GM04503 (cell line): ENCODE measurements at places on chromosomes 6 and 20.

- DNase-seq = no peak
These were observed 34.5 kb downstream of the MTHFD1L start for GRCh38 chr6:150900049-150900448.

DNA sequence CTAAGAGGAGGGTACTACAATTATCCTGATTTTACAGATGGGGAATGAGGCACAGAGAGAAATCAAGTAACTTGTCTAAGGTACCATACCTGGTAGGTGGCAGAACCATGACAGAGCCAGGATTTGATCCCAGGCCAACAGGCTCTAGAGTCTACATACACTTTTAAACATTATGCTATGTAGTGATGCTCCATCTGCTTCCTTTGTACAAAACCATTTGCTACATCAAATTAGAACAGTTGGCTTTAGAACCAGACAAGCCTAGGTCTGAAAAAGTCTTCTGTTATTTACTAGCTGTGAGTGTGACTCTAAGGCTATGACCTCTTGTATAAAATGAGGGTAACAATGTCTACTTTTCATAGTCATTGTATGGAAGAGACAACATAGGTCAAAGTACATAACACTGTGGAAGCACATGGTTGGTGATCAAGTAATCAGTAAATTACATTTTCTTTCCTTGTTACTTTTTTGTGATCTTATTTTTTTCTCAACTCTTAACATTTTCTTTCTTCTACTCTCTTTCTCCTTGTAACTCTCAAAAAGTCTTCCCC, 122.1 kb downstream of the PDSS2 start:
- DNase-seq = no peak

DNA sequence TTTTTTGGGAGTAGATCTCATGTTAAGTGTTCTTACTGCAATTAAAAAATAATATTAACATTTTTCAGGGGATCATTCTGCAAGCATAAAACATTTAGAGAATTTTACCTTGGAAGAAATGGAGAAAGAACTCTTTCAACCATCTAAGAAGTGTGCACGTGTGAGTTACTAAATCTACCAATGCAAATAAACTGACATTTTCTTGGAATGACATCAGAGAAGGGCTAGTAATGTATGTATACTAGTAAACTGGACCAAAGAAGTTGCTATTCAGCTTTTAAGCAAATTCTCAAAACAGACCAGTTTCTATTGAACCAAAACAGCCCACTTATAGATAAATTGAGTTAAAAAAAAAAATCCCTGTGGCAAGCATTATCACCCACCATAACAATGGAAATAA, 191.2 kb downstream of the BTBD3 start:
- no peak for DNase-seq

GRCh38 chr6:37432590-37432915, 468 bp upstream of the CMTR1 start:
- no peak for DNase-seq

GRCh38 chr20:15240801-15241200, 903.4 kb upstream of the FLRT3 start:
- DNase-seq = no peak

DNA sequence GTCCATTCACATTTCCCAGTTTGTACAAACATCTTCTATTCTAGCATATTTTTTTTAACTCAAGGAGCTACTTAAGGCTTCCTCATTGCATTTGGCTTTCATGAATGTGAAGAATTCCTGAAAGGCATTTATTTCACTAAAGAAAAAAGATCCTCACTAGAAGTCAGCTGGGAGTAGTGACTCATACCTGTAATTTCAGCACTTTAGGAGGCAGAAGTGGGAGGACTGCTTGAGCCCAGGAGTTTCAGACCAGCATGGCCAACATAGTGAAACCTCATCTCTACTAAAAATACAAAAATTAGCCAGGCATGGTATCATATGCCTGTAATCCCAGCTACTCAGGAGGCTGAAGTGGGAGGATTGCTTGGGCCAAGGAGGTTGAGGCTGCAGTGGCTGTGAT, 30.9 kb upstream of the XRN2 start:
- DNase-seq = no peak

GRCh38 chr20:22207280-22207679, 377.1 kb downstream of the FOXA2 start:
- DNase-seq = no peak

DNA sequence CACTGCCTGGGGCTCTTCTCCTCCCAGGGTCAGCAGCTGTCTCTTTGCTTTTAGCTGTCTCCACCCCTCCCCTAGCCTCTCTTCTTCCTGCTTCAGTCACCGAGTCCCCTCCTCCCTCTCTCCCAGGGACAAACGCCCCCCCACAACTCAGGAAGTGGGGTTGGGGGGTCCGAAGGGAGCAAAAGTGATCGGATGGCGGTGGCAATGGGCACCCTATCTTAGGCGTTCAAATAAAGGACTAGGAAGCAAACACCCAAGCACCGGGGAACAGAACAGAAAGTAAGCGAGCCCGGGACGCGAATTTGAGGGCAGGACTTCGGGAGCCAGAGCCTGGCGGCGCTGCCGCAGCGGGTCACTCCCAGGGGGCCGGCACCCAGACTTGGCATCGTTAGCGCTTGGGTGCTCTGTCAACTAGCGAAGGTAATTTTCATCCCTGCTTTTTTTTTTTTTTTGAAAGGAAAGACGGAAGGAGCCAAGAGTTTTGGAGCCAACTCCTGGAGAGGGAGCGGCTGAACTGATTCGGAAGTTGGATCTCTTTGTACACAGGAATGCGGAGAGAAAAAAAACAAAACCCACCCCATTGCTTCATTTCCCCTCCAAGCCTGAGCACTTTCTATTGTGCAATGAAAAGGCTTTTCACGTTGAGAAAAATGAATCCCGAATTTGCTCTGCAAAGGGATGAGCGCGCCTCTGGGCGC, 815 bp upstream of the ITPR3 start:
- DNase-seq = peak; percentile 39

GRCh38 chr6:158758451-158758860, 60.7 kb downstream of the EZR start:
- DNase-seq = no peak

- DNase-seq = no peak
These were observed 9.9 kb downstream of the ZNF311 start for GRCh38 chr6:28995093-28995650.

DNA sequence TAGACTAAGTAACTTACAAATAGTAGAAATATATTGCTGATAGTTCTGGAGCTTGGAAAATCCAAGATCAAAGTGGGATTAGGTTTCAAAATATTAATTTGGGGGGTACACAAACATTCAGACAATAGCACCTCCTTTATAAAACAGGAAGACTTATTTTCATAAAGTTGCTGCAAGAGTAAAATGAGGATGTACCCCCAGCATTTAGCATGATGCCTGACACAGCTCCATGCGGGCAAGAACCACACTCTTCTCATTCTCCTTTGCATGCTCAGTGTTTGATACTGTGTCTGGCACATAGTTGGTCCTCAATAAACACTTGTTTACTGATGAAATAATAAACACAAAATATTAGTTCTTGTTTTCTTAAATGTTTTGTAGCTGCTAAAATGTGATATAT, 332.9 kb downstream of the TFAP2A start:
- DNase-seq = no peak

DNA sequence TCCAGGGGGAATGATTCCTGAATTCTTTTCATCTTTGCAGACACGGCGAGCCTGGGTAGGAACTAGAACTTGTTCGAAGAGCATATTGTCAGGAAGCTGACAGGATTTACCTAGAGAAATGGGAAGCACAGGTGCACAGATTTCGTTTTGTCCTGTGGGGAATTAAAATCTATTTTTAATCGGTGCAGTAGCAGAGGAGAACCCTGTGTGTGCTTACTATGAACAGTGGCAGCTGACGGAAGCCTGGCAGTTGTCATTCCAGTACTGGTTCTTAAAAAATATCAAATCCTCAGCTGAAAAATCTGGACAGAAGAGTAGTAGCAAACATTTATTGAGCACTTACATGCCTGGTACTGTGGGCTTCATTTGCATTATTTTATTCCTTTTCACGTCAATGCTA, 609.0 kb downstream of the QKI start:
- DNase-seq = no peak

DNA sequence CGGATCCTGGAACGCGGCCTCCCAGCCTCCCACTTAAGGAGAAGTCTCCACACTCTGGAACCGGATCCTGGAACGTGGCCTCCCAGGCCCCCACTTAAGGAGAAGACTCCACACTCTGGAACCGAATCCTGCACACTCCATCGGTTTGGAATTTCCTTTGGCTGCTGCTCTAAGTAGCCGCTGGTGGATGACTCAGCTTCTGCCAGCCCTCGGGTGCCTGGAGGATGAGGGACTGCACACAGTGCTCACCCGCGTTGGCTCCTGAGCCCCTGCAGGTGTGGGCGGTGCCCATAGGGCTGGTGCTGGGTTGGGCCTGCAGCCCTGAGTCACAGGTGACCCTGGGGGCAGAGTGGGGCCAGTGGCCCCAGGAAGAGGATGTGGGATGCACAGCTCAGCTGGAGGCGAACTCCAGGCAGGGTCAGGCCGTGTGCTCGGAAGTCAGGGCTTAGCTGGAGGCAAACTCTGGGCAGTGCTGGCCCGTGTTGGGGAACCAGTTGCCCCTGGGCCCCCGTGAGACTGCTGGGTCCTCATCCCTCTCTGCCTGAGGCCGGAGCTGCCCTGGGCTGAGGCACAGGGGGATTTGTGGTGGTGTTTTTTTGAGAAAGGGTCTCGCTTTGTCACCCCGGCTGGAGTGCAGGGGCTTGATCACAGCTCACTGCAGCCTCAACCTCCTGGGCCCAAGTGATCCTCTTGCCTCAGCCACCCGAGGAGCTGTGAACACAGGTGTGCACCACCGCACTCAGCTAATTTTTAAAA, 13.9 kb upstream of the TNFRSF6B start:
- peak; percentile 93 for DNase-seq

GRCh38 chr6:4672772-4673171, 103.4 kb upstream of the CDYL start:
- DNase-seq = peak; percentile 58

DNA sequence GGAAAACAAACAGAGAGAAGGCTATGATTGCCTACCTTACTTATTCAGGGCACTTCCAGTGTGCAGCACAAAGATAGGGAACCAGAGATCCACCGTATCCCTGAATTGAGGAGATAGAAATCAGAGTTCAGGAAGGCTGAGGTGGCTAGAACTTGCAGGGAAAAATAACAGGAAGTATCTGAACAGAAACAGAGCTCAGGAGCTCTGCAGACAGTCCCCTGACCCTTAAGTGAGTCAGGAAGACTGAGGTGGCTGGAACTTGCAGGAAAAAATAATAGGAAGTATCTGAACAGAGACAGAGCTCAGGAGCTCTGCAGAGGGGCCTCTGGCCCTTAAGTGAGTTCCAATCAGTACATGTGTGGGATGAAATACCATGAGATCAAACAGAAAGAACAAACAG, 65.4 kb downstream of the RPRD1B start:
- no peak for DNase-seq

DNA sequence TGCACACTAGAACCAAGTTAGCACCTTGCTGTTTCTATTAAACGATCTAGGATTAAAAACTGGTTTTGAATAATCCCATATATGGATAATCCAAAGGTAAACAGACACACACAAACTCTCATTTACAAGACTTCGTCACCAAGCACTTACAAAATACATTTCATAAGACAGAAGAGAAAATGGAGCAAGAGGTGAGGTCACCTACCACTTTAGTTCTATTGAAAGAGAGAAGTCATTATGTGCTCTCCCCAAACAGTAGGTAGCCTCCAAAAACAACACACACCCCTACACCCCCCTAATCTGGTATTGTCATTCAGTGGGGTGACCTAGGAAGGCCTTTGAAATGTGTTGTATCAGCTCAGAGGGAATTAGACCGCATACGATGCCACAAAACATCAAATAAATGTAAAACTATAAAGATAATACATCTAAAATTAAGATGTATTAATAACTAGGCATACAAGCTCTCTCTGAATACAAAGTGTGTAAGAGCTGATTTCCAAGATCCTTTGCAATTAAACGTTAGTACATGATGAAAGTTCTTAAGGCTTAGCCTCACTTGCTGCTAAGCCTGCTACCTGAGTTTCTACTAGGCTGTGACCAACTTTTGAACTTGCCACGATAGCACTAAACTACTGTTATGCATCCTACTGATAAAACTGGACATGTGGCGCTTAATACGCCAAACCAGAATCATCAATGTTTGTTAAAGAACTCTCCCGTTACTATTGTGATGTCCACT, 1.6 kb downstream of the SRPK1 start:
- no peak for DNase-seq

GRCh38 chr6:42392833-42393232, 58.9 kb downstream of the TRERF1 start:
- no peak for DNase-seq

DNA sequence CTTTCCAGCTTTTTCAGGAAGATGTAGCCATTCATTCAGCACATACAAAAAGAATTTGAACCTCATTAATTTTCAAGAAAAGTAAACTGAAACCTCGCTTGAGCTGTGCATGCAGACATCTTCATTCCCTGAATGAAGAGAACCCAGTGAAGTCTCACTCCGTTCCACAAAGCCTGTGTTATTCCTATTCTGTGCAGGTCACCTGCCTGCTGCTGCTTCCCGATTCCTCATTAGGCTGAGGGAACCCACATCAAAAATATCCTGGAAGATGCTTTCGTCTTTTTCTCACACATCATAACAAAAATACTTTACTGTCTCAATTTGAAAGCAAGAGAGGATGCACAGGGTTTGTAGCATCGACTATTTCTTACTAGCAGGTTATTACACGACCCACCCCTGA, 40.1 kb downstream of the TRMT6 start:
- DNase-seq = no peak

- DNase-seq = peak; percentile 38
These were observed 33.9 kb downstream of the ITPR3 start for GRCh38 chr6:33654831-33655554.

DNA sequence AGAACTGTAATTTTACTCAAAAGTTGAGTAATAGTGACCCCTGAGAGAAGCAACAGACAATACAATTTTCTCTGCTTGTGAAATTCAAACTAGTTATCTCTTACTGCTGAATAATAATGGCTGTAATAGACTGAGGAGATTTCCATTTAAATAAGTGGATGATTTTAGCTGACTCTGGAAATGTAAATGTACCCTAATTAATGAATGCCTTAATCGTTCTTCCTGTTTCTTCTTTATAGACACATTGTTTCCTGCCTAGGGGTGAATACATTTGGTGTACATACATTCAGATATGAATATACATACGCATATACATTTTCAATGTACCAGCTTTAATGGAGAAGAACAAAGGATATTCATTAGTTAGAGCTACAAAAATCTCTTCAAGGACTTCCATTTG, 611.9 kb downstream of the TFAP2B start:
- DNase-seq = no peak

GRCh38 chr6:65671922-65672321, 35.1 kb downstream of the EYS start:
- no peak for DNase-seq
